ENCODE measurements at places on chromosomes 3 and 15.

GRCh38 chr15:101307897-101308603, 13.0 kb upstream of the SNRPA1 start:
- DNase-seq = no peak

- DNase-seq = no peak
These were observed 515.4 kb upstream of the ZNF717 start for GRCh38 chr3:76300746-76301145.

GRCh38 chr3:193240850-193241706, at the start of gene PLAAT1:
Gene PLAAT1 (plus strand): TSS chr3:193241222. CDS start chr3:193255651, 14,429 bp downstream.
- no peak for DNase-seq

DNA sequence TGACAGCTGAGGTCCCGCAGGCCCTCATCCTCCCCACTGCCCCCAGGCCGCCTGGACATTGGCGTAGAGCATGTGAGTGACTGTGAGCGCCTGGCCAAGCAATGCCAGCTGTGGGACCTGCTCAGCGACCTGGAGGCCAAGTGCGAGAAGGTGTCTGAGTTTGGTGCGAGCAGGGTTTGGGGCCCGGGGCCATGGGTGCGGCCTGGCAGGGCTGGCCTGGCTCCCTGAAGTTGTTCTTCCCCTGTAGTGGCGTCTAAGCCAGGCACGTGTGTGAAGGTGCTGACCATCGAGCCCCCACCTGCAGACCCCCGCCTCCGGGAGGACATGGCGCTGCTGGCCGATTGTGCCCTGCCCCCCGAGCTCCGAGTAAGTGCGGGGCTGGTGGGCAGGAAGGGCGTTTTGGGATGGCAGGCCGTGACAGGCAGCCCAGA, 4.2 kb downstream of the ABTB1 start:
- DNase-seq = no peak

GRCh38 chr3:136954251-136954650, 3.5 kb upstream of the IL20RB start:
- DNase-seq = no peak

DNA sequence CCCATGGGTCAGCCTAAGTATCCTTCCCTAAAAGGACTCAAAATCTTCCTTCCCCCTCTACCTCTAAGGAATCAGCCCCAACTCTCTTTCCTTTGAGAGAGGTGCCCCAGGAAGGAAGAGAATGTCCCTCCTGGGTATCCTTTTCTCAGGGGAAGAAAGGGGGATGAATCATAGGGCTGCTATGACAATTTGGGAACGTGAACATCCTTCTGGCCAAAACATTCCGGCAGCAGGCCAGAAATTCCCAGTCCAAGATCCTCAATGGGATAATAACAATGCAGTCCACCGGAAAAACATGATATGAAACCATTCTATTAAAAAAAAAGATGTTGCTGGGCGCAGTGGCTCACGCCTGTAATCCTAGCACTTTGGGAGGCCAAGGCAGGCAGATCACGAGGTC, 50.8 kb upstream of the CACNA2D3 start:
- DNase-seq = no peak

DNA sequence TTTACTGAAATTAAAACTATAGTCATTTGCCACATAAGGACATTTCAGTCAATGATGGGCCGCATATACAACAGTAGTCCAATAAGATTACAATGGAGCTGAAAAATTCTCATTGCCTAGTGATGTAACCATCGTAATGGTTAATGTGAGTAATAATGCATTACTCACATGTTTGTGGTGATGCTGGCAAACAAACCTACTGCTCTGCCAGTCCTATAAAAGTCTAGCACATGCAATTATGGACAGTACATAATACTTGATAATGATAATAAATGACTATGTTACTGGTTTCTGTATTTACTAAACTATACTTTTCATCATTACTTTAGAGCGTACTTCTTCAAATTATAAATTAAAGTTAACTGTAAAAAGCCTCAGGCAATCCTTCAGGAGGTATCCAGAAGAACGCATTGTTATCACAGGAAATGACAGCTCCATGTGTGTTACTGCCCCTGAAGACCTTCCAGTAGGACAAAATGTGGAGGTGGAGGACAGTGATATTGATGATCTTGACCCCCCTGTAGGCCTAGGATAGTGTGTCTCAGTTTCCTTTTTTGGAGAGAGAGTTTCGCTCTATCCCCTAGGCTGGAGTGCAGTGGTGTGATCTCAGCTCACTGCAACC, 102.7 kb downstream of the ATP1B3 start:
- no peak for DNase-seq

DNA sequence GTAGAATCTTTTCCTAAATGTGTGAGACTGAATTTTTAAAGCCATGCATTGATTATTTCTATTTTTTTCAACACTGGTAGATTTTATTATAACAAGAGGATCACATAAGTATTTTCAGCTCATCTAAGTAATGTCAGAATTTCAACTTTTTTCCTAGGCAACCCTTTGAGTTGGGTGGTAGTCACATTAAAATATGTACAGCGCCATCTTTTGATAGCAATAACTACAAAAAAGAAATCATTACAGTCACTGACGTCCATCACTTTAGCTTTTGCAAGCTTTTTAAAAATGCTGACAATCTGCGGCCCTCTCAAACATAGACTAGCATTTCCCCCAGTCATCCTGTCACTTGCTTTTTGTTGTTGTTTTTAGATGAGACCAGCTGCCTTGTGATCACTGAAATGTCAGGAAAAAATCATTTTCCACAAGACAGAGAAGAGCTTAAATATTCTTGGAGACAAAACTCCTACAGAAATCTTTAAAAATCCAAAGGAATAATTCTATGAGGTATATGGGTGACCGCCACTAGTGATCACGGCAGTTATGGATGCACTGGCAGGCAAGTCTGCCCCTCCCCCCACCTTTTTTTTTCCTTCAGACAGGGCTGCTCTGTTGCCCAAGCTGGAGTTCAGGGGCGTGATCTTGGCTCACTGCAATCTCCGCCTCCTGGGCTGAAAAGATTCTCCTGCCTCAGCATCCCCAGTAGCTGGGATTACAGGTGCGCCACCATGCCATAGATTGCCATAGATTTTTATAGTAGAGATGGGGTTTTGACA, 384.0 kb upstream of the KCNMB2 start:
- no peak for DNase-seq

DNA sequence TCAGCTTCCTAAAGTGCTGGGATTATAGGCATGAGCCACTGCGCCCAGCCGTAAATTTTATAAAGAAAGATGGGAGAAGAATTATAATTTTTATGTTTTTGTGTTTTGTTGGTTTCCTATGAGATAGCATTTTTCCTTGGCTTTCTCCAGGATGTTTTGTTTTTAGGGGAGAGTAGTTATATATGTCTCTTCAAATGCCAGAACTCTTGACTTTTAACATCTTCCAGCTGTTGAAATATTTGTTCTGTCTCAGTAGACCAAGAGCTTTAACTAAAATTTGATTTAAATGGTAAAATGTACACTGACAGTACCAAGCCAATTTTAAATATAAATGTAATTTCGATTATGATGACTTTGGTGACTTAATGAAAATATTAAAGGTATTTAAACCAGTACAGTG, 96.8 kb downstream of the DHX36 start:
- DNase-seq = no peak

DNA sequence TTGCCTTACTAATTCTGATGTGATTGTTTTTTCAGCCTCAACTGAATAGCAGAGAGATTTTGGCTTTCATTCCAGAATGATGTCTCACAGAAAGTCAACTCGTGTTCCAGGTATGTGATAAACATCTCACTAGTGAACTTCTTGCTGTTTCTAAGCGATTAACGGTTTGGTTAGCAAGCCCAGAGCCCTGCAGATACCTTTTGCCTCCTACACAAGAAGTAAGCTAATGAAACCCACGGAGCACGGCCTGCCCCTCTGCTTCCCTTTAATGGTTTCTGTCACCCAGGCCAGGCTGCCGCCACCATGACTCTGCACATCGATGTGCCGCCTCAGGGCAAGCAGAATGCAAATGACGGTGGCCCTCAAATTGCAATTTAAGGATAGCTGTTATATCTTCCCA, 155.9 kb upstream of the ICE2 start:
- no peak for DNase-seq

- no peak for DNase-seq
These were observed 47.2 kb downstream of the CCDC12 start for GRCh38 chr3:46929324-46929723.

DNA sequence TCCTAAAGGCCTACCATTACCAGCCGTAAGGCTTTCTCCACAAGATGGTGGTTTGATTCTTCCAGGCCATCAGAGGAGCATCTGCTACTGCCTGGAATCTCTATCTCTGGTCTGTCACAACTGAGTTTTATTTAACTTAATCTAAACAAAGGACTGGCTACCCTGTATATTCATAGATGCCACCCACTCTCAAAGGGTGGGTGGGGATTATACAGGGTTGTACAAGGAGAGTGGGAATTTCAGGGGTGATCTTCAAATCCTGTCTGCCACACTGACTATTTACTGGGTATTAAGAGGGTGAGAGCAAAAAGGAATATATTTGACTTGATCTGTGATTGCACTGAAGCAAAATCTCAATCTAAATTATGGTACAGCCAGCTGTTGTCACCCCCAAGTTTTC, 253.3 kb downstream of the MBNL1 start:
- DNase-seq = no peak

- DNase-seq = no peak
These were observed 53.1 kb upstream of the ULK4 start for GRCh38 chr3:42014921-42015533.

GRCh38 chr15:90859234-90860131, 8.9 kb upstream of the FURIN start:
- no peak for DNase-seq

- no peak for DNase-seq
These were observed 83.4 kb downstream of the CCK start for GRCh38 chr3:42182555-42182954.

GRCh38 chr3:117887901-117888300, 1146.7 kb downstream of the IGSF11 start:
- DNase-seq = no peak

GRCh38 chr3:72288955-72289691, 504.2 kb upstream of the PROK2 start:
- no peak for DNase-seq

- no peak for DNase-seq
These were observed 743.7 kb upstream of the EPHA6 start for GRCh38 chr3:96070678-96071077.
